Fibroblast of mammary gland (primary cell): ENCODE measurements at places on chromosomes 7 and 10.

DNA sequence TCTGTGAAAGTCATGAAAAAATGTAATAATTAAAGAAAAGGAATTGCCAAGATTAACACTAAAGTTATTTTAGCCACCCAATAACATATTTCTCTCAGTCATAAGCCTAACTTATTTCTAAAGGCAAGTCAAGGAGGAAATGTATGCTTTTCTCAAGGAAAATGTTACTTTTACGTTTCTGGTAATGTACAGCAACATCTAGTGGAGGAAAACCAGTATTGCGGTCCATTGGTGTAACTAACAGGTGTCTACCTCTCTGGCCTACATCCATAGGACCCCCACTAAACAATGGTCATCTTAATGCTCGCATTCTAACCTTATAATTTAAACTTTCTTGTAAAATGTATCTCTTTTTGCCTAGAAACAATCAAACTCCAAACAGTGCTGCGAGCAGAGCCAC, 437.5 kb downstream of the KIF20B start:
- DNase-seq = peak; percentile 27

GRCh38 chr7:47635091-47636080, 53.5 kb upstream of the TNS3 start:
- no peak for DNase-seq

DNA sequence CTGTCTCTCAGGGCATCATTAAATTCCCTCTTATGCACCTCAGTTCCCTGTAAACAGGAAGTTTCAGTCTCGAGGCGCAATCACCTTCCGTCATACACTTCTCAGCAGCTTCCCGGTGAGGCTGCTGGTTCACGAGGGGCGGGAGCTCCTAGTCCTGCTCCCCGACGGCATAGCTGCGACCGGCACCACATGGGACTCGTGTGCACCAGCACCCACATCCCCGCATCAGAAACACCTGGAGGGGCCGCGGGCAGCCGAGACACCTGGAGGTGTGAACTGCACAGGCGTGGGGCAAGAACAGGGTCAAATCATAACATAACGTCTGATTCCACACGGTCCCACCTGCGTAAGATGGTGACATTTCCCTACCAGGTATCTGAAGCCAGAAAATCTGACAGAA, 52.7 kb downstream of the DIP2C start:
- DNase-seq = no peak

GRCh38 chr7:53413021-53413420, 377.6 kb downstream of the POM121L12 start:
- DNase-seq = no peak

GRCh38 chr10:125037145-125037877, 95.4 kb downstream of the ZRANB1 start:
- DNase-seq = peak; percentile 76

GRCh38 chr7:1742555-1743303, 72.7 kb downstream of the ELFN1 start:
- peak; percentile 34 for DNase-seq
